ENCODE measurements at places on chromosomes 12 and 14.

- no peak for DNase-seq
These were observed 174.7 kb downstream of the SSPN start for GRCh38 chr12:26370098-26370497.

- DNase-seq: no peak
These were observed 56.9 kb downstream of the OTX2 start for GRCh38 chr14:56753396-56753795.

- DNase-seq: no peak
These were observed 23.4 kb downstream of the DUSP16 start for GRCh38 chr12:12539028-12539810.

DNA sequence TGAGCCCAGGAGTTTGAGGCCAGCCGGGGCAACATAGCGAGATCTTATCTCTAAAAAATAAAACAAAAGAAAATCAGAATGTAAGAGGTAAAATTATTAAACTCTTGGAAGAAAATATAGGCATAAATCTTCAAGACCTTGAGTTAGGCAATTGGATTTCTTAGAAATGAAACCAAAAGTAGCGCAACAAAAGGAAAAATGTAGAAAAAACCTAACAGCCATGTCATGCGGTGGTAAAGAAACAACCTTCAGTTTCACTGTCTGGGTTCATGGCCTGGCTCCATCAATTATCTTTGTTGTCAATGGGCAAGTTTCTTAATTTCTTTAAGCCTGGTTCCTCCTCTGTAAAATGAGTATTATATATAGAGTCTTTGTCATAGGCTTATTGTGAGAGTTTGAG lies 5.6 kb upstream of the GCH1 start:
- no peak for DNase-seq

GRCh38 chr12:86950444-86950843 lies 694.3 kb upstream of the MGAT4C start:
- no peak for DNase-seq

- no peak for DNase-seq
These were observed 163.1 kb downstream of the TTC8 start for GRCh38 chr14:88987516-88987915.

- no peak for DNase-seq
These were observed 543.2 kb upstream of the TBX3 start for GRCh38 chr12:115227137-115227615.

- no peak for DNase-seq
These were observed 51.8 kb downstream of the FBXL14 start for GRCh38 chr12:1542599-1542998.

- no peak for DNase-seq
These were observed 33.9 kb upstream of the RASSF8 start for GRCh38 chr12:25924491-25925001.

DNA sequence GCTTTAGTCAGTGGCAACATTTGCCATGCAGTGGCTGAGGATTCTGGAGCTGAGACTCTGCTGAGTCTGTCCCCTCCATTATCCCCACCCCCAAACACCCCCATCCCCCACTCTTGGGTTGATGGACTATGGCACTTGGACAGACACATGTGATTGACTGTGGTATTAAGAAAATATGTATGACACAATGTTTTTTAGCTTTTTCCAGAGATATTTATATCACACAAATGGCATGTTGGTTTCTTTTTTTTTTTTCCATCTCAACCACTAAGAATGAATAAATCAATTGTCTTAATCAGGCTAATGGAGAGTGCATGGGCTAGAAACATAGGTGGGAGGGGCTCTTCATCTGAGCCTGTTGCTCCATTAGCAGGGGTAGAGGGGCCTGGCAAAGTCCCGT lies 30.7 kb upstream of the MAP1LC3B2 start:
- no peak for DNase-seq

Measured in suprapubic skin (tissue), 4 donors.